Keratinocyte (primary cell): ENCODE measurements at places on chromosomes 7 and 10. TPM values are rescaled to one million over a fixed set of nuclear protein-coding genes. Genes with fewer than 3 reads are reported as not detected.
A peak's percentile ranks its signal among the peaks of the same experiment; 100 is the strongest.

DNA sequence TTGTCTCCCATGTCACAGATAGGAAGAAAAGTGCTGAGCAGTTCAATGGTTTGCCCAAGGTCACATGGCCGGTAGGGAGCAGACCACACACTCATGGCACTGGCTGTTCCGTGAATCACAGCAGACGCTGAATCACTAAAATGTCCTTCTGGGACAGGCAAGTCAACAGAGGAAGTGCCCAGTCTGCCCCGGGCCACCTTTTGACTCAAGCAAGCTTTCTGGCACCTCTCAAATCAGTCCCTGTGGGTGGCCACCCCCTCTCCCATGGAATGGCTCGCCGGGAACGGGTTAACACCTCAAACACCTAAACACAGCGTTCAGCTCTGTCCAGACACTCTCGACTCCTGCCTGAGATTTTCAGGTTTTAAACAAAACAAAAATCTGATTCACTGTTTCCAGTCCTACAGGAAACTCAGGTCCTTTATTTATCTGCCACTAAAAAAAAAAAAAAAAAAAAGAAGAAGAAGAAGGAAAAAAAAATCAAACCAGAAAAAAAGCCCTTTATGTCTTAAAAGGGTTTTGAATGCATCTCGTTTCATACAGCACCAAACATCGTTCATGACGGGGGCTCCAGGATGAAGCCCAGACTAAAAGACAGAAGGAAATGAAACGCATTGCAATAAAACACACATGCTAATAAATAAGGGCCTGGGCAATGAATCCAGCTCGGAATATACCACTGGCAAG, 15.5 kb downstream of the CARD11 start:
- DNase-seq: peak; percentile 23
- peak overlapping the region; percentile 18 for H3K27ac ChIP-seq
- H3K36me3 ChIP-seq: no peaks in the 10 kb centered on the region
- H3K4me3 ChIP-seq: no peak overlapping the region
- H3K27me3 ChIP-seq: no peaks in the 10 kb centered on the region

GRCh38 chr10:72089618-72090017, 1.3 kb upstream of the SPOCK2 start:
- no peak for DNase-seq
- no peaks in the 10 kb centered on the region for H3K36me3 ChIP-seq
- H3K4me1 ChIP-seq: peaks cover 13% of the 10 kb centered on the region
- H3K27me3 ChIP-seq: peaks cover 28% of the 10 kb centered on the region
- no peak overlapping the region for H3K27ac ChIP-seq
- no peak overlapping the region for H3K4me3 ChIP-seq

Gene HHEX
- polyA plus RNA-seq: not detected in 3 replicates

- no peaks in the 10 kb centered on the region for H3K4me1 ChIP-seq
- no peak overlapping the region for H3K27ac ChIP-seq
- no peaks in the 10 kb centered on the region for H3K36me3 ChIP-seq
- H3K4me3 ChIP-seq: no peak overlapping the region
Observed at GRCh38 chr7:25427721-25428120, 199.4 kb upstream of the NPVF start.

DNA sequence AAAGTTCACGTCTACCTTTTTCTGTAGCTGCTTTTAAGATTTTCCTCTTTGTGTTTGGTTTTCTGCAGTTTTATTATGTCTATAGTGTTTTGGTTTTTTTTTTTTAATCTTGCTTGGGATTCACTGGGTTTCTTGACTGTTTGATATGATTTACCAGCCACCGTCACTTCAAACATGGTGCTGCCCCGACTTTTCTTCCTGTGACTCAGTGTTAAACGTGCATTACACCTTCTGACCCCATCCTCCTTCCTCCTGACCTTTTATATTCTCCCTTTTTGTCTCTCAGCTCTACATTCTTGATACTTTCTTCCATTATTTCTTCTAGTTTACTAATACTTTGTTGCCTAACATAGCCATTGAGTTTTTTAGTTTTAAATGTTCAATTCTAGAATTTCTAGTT, 61.5 kb downstream of the GNA12 start:
- no peak overlapping the region for H3K4me3 ChIP-seq
- H3K36me3 ChIP-seq: peaks cover 12% of the 10 kb centered on the region
- H3K4me1 ChIP-seq: peaks cover 10% of the 10 kb centered on the region
- DNase-seq: no peak

Gene WNT8B
- polyA plus RNA-seq: not detected in 3 replicates

Gene SSC4D
- polyA plus RNA-seq: 0.98 to 1.6 TPM (median 1.1 TPM) in 3 replicates

DNA sequence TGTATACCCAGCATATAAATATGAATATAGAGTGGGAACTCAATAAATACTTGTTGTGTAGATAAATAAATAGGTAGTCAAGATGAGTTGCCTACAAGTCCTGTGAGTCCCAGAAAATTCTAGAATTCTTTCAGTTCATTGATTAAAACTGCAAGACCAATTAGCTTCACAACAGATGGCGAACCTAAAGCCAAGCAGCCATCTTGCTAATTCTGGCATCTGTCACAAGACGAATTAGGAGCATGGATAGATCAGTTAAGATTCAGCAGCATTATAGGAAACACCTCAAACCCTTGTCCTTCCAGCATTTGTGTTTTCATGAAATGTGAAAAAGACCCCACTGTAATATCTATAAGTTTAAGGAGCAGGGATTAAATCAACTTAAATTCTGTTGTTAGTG, 552.7 kb downstream of the MAGI2 start:
- H3K27me3 ChIP-seq: no peaks in the 10 kb centered on the region
- H3K36me3 ChIP-seq: no peaks in the 10 kb centered on the region
- no peak overlapping the region for H3K27ac ChIP-seq
- H3K4me1 ChIP-seq: no peaks in the 10 kb centered on the region
- no peak overlapping the region for H3K4me3 ChIP-seq
- DNase-seq: no peak

Gene SLC39A12
- polyA plus RNA-seq: 0.03 to 0.13 TPM (median 0.07 TPM) in 3 replicates

GRCh38 chr10:75613685-75614504, 182.5 kb downstream of the LRMDA start:
- H3K36me3 ChIP-seq: no peaks in the 10 kb centered on the region
- H3K27ac ChIP-seq: no peak overlapping the region
- no peaks in the 10 kb centered on the region for H3K4me1 ChIP-seq
- peaks cover 4% of the 10 kb centered on the region for H3K27me3 ChIP-seq
- H3K4me3 ChIP-seq: no peak overlapping the region
- DNase-seq: no peak

DNA sequence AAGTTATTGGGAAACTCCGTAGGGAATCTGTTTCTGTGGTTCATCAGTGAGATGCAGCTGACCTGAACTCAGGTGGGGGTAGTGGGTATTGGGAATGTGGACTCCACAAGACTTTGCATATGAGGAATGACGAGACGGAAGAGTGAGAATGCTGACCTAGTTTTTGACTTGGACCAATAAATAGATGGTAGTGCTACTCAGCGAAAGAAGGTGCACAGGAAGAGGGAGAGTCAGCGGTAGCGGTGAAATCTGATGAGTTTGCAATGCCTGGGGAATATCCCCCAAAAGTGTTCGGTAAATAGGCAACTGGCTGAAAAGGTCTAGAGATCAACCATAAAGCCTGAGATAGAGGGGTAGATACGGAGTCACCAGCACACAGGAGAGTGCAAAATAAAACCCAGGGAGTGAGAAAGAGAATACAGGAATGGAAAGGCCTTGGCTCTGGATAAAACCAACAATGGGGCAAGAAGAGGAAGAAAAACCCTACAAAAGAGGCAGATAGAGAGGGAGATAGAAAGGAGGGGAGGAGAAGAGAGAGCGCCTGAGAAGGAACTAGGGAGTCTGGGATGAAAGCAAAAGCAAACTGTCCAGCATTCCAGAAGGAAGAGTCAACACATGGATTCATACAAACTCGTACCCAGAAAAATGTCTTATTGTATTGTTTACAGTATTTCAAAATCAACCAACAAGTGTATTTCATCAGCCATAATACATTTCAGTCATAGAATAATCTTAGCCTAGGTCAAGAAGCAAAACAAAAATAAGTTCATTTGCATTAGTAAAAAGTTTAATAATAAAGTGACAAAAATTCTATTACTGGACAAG, 5.4 kb downstream of the ARHGAP21 start:
- no peaks in the 10 kb centered on the region for H3K27me3 ChIP-seq
- peak overlapping the region; percentile 39 for H3K27ac ChIP-seq
- no peak overlapping the region for H3K4me3 ChIP-seq
- peaks cover 41% of the 10 kb centered on the region for H3K4me1 ChIP-seq
